GM19239 (cell line): ENCODE measurements at places on chromosomes 16 and 17.

- DNase-seq, result no peak
Measured at GRCh38 chr16:1691956-1692355, 13.9 kb downstream of the JPT2 start.

DNA sequence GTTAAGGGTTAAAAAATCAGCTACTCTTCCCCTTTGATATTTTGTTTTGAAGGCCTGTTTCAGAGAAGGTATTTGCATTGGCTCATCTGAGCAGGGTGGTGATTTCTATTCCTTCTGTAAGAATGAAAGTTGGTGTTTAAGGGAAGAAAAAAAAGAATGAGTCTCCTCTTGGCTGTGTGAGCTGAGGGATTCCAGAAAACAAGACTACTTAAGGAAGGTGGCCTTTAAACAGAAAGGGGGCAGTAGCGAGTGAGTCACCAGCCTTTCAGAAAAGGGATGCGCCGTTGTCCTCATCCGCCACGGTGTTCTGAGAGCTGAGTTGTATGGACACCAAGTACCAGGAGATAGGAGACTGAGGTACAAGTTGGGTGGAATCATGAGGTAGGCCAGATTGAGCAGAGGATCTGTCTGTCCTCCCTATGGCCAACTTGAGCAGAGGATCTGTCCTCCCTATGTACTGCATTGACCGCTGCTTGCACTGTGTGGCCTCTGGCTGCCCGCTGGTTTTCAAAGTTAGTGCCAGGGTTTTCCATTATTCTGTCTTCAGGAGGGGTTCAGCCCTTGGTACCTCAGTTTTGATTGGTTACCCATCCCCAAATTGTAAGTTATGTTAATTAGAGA, 8.2 kb downstream of the PRKCA start:
- no peak for DNase-seq

- DNase-seq, result no peak
Measured at GRCh38 chr16:77437859-77438258, 3.0 kb upstream of the ADAMTS18 start.

- no peak for DNase-seq
Measured at GRCh38 chr17:70071127-70071526, 3.9 kb upstream of the KCNJ16 start.

- DNase-seq, result no peak
Measured at GRCh38 chr17:38980490-38981217, 13.5 kb upstream of the FBXO47 start.

DNA sequence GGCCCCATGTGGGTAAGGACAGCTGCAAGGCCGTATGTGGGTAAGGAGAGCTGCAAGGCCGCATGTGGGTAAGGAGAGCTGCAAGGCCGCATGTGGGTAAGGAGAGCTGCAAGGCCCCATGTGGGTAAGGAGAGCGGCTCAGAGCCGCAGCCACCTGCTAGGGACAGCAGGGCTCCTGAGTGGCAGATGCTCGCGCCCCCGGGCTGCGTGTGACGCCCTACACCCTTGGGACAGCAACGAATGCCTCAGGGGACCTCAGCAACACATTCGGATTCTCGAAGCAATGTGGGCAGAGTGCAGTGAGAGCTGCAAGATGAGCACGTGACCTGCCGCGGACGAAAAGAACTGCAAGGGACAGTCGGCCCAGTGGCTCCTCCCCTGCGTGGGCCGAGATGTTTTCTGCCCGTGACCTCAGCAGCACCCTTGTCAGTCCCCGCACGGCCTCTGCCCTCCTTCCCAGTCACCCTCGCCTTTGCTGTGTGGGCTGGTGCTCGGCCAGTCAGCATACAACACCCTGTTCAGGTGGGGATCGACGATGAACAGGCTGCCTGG, 9.6 kb upstream of the SLC38A8 start:
- no peak for DNase-seq

GRCh38 chr17:69945698-69946185, 129.3 kb upstream of the KCNJ16 start:
- DNase-seq, result no peak

DNA sequence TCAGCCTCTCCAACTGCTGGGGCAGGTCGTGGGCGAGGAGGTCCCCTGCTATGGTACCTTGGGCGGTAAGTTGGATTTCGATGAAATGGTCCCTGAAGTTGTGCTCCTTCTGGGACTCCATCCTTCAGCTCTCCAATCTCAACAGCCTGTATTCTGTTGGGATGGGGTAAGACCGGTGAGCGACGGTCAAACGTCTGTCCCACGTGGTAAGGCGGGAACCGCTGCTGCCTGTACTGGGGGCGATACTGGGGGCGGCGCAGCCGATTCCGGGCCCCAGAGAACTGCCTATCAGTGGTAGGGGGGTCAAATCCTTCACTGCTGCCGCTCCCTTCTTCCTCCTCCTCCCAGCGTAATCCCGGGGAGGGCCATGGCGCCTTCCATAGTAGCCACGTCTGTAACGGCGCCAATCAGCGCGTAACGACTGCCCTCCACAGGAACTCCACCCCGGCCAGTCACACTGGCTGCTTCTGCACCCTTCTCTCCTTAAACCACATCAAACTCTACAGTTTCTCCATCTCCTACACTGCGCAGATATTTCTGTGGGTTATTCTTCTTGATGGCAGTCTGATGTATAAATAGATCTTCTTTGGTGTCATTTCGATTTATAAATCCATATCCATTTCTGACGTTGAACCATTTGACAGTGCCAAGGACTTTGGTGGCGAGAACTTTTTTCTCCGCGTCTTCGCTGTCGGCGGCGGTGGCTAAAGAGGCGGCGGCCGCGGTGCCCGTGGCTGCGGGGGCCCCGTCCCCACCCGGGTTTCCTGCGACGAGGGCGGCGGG, 41.1 kb downstream of the AHSP start:
- DNase-seq, result no peak

DNA sequence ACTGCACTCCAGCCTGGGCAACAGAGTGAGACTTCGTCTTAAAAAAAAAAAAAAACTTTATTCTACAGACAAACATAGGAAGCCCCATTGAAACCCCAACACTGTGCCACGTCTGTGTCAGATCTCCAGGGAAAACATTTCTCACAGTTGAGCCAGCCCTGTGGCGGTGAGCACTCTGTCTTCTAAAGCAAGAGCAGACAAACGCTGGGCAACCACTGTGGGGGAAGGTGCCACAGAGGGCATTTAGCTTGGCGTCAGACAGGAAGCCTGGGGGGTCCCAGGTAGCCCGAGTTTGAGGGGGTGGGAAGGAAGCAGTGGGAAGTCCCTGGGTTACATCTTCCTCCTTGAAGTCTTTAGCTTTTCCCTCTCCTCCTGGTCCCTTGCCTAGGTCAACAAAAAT, 16.0 kb downstream of the C17orf100 start:
- DNase-seq, result no peak

DNA sequence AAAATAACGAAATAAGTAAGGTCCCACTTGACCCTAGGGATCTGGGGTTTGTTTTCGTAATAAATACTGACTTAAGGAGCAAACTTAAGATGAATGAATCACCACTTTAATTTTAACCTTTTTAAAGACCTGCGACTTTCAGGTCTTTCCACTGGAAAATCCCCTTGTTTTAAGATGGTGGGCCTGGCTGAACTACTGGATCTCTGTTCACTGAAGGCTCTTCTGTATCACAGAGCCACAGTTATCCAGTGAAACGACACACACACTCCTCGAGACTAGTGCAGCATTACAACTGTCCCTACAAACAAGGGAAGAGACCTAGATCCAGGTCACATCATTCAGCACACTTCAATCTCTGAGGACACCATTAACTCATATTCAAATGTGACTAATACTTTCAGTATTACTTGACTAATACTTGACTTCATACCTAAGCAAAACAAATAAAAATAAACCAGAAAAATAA, 299.0 kb downstream of the CEP112 start:
- DNase-seq, result no peak
